Uterine smooth muscle cell (primary cell): ENCODE measurements at places on chromosomes 12 and 14. TPM values are rescaled to one million over a fixed set of nuclear protein-coding genes. Genes with fewer than 3 reads are reported as not detected.

Gene RAB5B
- 41.6 and 51.5 TPM in 2 replicates for total RNA-seq

Gene NRXN3
- 0.22 and 0.62 TPM in 2 replicates for total RNA-seq

Gene OR6C68
- total RNA-seq = not detected in 2 replicates

Gene NPFF
- not detected in 2 replicates for total RNA-seq

Gene B4GALNT3
- total RNA-seq = not detected in 2 replicates

Gene TROAP
- 9.4 and 19.1 TPM in 2 replicates for total RNA-seq

Gene PLEKHD1
- under 0.01 TPM in 2 replicates for total RNA-seq

Gene HVCN1
- 4.9 and 7.9 TPM in 2 replicates for total RNA-seq

Gene SYNDIG1L
- total RNA-seq = not detected in 2 replicates

Gene HIGD1C
- total RNA-seq = not detected in 2 replicates

Gene PKP2
- 0.12 TPM in 1 of 2 replicates, not detected in the other for total RNA-seq

Gene PCED1B
- 0.66 and 0.87 TPM in 2 replicates for total RNA-seq

Gene SLC10A1
- total RNA-seq = not detected in 2 replicates

Gene FOXG1
- under 0.01 TPM in 1 of 2 replicates, not detected in the other for total RNA-seq

Gene CS
- total RNA-seq = 68.9 and 122 TPM in 2 replicates

Gene PROX2
- not detected in 2 replicates for total RNA-seq

Gene KRT78
- total RNA-seq = not detected in 2 replicates

Gene CD27
- total RNA-seq = 0.12 TPM in 1 of 2 replicates, not detected in the other

Gene MGST1
- total RNA-seq = 88.5 and 105 TPM in 2 replicates

Gene STK38L
- total RNA-seq = 12.6 and 31.0 TPM in 2 replicates

Gene CPSF2
- 66.6 and 76.7 TPM in 2 replicates for total RNA-seq

Gene IKZF4
- 1.5 TPM in 2 replicates for total RNA-seq

Gene DHH
- total RNA-seq = 0.12 TPM in 1 of 2 replicates, not detected in the other

Gene BHLHE41
- 6.4 and 11.4 TPM in 2 replicates for total RNA-seq

Gene WNT5B
- total RNA-seq = 91.7 and 96.5 TPM in 2 replicates

Gene CPNE8
- 14.7 and 15.7 TPM in 2 replicates for total RNA-seq
